ENCODE measurements at places on chromosomes 3 and 15.

DNA sequence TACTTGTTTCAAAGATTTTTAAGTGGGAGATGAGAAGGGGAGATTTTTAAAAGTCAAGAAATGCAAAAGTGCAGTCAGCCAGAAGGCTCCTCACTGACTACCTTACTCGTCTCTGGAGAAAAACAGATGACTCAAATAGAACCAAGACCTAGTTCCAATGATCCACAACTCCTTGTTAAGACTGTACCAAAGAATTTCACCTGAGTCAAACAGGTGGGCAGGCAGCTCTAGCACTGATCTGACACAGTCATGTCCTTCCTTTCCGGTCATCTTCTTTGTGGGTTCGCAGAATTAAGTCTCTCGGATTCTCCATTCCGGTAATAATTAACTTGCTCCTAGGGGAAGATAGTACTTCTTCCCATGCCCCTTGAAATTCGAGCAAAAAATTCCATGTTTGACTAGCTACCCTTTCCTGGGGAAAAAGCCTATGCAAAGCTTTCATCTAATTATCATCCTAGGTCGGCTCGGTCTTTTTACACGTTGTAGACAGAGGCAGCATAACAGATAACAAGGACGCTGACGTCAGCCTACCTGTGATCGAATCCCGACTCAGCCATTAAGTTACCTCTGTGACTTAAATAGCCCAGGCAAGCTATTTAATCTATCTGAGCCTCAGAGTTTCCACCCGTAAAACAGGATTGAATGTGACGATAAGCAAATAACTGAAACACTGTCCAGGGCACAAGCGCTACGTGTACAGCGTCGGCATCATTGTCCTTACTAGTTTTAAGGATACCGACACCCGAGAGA lies 758 bp downstream of the SELENOK start:
- DNase-seq: no peak

GRCh38 chr15:101184830-101185229 lies 67.0 kb downstream of the CHSY1 start:
- no peak for DNase-seq

GRCh38 chr3:65483480-65483879 lies 555.2 kb downstream of the MAGI1 start:
- DNase-seq: peak; percentile 51

- DNase-seq: no peak
Observed at GRCh38 chr3:55904716-55905115, 417.6 kb upstream of the WNT5A start.

DNA sequence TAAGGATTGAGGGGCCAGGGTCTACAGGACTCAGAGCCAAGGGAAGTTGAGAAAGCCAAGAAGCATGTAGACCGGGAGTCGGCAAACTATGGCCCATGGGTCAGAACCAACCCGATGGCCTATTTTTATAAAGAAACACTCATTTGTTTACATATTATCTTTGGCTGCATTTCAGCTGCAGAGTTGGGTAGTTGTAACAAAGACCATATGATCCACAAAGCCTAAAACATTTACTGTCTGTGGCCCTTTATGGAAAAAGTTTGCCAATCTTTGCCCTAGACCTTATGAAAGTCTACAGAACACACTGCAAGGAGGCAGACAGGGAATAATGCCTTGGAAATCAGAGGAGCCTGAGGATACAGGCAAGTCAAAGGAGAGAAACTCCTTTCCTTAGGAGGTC lies 63.2 kb upstream of the MNS1 start:
- no peak for DNase-seq

DNA sequence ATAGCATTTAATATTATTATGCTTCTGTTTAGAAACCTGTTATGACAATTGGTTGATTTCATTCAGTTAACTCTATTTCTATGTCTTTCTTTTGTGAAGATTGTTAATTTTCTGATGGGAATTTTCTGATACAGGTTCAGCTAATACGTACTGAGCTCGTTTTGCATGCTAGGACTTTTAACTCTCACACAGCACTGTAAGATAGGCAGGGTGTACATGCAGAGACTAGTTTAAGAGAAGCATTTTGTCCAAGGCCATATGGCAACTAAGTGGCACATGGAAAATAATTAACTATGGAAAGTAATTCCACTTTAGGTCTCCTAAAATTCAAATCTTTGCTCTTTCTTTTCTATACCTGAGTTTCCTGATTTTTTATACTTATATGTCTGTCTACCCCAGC lies 81.9 kb downstream of the IL1RAP start:
- DNase-seq: no peak

DNA sequence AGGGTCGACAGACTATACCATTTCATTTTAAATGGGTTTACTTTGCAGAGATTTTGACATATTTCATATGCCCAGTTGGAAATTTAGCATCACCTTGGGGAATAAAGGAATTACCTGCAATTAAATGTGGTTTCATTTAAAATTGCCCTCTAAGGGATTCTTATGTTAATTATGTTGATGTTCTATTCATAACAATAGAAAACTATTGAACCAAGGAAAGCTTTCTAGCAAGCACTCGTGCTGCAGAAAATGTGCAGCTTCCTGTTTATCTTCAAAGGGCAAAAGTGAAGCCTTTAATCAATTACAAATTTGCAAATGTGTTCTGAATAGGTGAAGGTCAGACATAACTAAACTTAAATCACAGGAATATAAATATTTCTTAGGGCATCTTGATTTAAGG lies 352.1 kb downstream of the CHST2 start:
- no peak for DNase-seq

DNA sequence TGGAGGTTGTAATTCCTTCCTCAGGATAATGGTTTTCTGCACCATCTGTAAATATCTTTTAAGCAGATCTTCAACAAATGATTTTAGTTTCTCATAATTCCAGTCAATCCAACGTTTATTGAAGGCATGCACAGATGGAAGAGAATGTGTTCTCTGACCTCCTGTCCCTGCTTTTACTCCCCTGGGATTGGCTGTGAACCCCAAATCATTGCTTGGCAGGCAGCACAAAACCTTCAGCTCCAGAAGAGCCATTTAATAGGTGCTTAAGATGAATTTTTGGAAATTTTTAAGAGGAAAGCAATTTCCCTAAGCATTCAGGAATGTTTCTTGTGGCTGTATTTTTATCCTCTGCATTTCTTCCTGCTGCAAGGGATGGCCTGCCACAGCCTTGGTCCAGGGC lies 25.5 kb upstream of the THSD4 start:
- DNase-seq: no peak

- DNase-seq: no peak
Observed at GRCh38 chr15:55824857-55825613, 82.1 kb upstream of the PRTG start.

DNA sequence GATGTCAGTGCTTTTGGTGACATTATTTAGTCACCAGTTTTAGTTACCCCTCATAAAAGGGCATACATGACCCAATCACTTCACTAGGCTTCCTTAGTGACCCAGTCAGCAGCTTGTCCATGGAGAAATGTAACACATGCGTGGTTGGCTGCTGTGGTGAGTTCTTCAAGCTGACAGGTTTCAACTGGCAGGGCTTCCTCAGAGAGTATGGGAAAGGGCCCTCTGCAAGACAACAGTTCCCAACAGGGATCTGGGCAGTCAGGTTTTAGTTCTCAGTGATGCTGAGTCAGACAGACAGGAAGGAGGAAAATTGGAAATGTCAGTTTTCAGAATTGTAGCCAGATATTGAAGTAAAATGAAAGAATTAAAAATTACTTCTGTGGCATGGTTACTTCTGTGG lies 282.5 kb downstream of the TBL1XR1 start:
- DNase-seq: no peak

DNA sequence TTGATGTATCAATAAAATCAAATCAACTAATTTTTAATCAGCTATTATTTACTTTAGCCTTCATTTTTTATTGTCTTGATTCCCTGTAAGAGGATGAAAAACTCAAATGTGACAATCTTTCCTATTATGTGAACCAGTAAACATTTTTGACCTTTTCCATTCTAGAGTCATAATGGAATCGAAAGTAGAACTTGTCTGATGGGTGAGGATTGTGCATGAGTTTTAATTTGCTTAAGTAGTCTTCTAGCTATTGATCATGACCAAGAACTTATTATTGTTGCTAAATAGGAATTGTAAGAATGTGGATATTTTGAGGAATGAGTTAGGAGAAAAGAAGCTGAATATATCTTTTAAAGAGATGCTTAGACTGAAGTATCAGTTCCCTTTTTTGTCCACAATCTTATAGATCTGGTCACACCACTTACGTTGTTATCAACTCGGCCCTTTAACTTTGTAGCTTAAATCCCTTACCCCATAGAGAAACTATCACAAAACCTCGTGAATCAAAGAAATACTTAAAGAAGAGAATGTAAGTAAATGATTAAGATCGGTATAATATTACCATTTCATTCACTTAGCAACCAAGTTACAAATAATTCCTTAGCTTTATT lies 147.3 kb downstream of the TP63 start:
- no peak for DNase-seq
